ENCODE measurements at places on chromosomes 2 and 18.

DNA sequence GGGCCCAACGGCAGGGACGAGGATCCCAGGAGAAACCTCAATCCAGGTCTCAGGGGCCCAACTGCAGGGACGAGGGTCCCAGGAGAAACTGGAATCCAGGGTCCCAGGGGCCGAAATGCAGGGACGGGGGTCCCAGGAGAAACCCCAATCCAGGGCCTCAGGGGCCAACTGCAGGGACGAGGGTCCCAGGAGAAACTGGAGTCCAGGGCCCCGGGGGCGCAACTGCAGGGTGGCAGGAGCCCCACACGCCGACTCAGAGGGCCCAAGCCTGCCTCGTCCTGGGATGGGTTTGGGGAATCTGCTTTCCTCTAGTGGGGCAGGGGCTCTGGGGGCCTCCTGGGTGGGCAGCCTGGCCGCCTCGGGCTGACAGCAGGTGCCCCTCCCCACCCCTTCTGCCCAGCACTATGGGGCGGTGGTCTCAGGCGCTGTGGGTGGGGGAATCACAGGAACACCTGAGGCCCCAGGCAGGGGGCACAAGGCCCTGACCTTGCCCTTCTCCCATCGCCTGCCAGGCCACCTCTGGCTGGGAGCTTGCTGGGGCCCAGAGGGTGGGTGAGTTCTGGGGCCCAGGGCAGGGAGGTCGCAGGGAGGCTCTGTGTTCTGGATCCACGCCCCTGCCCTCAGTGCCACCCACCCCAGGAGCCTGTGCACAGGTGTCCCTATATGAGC, 7.1 kb downstream of the RTP5 start:
- no peak for DNase-seq

- peak; percentile 63 for DNase-seq
Observed at GRCh38 chr2:229920011-229920641, 1.7 kb downstream of the TRIP12 start.

- DNase-seq = no peak
Observed at GRCh38 chr18:58114766-58115165, 70.7 kb downstream of the NEDD4L start.

DNA sequence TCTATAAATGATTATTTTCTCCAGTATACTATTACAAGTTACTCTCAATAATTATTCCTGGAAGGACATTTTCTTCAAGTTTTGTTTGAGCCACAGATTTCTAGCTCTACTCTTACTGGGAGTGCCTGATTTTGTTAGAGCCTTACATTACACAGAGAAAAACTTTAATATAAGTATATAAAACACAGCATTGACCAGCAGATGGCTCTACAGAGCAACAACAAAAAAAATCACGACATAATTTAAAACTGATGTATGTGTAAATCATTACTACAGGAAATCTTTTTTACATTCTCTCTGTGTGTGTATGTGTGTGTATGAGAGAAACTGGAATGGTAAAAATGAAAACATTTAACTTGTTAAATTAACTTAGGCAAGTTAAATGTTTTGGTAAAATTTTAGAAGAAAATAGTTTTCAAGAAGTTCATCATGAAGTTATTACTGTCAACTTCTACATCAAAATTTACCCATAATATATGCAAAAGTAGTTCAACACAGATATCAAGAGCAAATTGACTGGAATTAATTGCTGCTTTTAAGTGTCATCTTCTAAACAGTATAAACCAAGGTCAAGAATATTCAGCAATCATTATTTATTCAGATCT, 103.3 kb downstream of the MDH1 start:
- no peak for DNase-seq

DNA sequence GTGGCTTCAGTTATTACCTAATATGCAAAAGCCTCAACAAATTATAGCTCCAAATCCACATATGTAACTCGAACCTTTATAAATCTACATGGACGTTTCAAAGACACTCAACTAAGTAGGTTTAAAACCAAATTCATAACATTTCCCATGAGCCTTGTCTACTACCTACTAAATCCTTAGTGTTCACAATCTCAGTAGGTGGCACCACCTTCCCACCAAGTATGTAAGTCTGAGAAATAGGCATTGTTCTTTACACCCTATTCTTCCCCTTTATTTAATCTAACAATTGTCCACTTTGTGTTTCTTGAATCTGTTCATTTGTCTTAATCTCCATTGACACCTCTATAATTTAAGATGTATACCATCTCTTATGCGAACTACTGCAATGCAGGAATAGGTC, 4.6 kb downstream of the PIGN start:
- DNase-seq = no peak

GRCh38 chr2:26318950-26319349, 27.0 kb upstream of the SELENOI start:
- no peak for DNase-seq

DNA sequence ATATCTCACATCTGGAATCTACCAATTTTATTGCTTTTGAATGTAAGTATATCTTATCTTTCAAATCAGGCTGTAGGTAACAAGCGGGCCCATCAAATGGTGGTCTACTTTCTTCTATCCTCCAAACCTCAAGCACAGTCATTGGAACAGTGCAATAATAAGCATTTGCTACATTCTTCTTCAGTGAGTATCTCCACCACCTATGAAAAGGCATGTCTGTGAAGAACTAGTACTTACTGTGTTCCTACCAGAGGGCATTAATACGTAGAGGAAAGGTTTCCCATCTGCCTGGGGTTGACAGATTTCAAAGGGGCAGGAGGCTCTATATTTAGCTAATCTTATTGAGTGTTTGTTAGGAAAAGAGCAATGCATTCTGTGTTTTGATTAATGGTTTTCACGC, 411.1 kb downstream of the NCKAP5 start:
- DNase-seq = no peak

DNA sequence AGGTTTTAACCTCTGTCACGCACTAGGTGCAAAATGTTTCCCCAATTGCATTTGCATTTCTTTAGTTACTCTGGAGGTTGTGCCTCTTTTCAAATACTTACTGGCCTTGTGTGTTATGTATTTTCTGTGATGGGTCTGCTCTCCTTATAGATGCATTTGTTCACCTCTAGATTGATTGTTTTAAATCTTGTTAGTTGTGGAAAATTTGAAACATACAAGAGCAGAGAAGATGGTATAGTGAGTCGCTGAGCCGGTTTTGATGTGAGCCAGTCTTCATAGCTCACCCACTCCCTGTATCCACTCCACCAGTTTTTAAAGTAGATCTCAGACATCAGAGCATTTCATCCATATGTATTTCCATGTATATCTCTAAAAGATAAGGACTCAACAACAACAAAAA, 6.5 kb downstream of the IMP4 start:
- no peak for DNase-seq

GRCh38 chr2:111099402-111099801, 21.3 kb upstream of the BCL2L11 start:
- no peak for DNase-seq

- DNase-seq = no peak
Observed at GRCh38 chr2:202037086-202037485, 3.4 kb downstream of the FZD7 start.

DNA sequence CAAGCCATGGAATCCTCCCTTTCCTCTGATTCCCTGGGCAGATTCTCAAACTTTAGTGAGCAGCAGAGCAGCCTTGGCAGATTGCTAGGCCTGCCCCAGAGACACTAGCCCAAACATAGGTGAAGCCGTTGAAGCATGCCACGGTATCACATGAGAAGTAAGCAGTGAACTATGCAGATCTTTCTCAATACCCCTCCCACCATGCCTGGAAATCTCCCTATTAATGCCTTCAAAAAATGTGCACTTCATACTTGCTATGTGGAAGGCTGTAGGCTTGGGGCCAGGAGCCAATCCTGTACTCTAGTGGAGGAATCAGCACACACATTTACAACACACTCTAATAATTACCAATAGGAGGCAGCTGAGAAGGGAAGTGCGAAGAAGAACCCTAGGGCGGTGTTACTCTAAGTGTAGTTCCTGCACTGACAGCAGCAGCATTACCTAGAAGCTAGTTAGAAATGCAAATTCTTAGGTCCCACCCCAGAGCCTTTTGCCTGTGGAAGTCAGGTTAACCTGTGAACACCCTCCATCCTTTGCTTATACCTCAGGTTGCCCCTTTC, 305.1 kb upstream of the SPRED2 start:
- DNase-seq = no peak

GRCh38 chr2:49796266-49796665, 642.0 kb upstream of the FSHR start:
- no peak for DNase-seq

GRCh38 chr2:218066926-218067515, 2.0 kb upstream of the RUFY4 start:
- no peak for DNase-seq

DNA sequence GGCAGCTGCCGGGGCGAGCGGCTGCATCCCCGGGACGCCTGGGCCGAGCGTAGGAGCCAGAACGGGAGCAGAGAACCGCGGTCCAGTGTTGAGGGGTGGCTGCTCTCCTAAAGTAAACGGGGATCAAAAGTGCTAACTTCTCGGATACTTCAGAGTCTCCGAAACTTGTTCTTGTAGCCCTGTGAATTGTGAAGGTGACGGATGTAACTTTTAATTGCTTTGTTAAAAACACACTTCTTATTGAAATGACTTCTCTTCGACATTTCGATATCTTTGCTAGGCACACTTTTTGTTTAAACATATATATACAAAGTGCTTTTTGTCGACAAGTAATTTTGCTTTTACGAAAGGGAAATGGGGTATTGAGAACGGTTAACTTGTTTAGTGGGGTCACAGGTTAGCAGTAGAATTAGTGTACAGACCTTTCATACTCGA, 540 bp downstream of the ATP9B start:
- no peak for DNase-seq

DNA sequence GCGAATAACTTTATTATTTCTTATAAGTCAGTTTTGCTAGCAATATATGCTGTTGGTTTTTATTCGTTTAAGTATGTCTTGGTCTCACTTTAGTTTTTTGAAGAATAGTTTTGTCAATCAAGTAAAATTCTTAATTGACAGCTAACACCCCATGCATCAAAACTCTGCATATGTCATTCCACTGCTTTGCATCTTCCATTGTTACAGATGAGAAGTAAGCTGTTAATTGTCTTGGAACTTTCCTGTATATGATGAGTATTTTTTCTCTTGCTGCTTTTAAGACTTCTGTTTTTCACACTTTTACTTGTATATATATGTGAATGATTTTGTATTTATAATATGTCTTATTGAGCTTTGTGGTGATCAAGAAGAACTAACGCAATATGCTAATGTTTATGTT, 1048.4 kb downstream of the CNTNAP5 start:
- DNase-seq = no peak

DNA sequence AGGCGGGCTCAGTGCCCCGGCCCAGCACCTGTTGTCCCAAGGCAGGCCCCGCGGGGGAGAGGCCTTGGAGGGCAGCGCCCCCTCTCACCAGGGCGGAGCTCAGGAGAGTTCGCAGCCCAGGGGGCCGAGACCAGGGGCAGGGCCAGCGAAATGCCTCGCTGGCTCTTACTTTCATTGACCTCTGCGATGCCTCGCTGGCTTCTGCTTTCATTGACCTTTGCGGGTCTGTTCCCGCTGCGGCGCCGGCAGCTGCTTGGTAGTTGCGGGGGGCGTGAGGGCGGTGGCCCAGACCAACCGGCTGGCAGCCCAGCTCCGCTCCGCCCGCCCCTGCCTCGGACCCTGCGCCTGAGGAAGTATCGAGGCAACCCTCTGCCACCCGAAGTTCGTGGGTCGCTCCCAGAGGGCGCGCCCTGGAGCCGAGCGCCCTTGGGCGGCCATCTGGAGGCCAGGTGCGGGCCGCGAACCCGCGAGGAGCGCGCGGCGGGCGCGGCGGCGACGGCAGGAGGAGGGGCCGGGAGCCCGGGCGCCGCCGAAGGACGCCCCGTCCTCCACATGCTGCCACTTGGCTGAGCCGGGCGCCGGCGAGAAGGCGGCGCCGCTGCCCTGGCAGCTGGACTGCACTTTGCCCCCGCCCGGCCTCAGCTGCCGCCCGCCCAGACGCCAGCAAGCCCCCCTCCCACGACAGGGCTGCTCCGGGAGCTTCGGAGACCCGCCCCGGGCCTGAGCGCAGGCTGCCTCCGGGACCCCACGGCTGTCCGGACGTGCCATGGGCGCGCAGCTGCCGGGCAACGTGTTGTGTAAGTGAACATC, 118.0 kb upstream of the MSTN start:
- peak; percentile 65 for DNase-seq

DNA sequence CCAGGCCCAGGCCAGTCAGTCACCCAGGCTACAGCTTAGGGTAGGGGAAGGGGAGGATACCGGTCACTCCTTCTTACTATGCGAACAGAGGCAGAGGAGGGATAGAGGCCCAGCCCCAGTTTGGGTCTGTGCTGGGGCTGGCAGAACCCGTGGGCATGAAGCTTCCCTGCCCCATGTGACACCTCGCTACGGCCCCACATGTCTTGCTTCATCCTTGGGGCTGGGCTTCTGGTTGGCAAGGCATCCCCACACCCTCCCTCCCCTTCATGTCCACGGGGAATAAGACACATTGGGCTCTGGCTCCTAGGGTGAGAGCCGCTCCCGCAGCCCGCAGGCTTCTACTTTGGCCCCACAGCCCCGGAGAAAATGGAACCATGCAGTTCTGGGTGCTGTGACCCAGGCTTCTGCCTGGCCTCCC, 32.4 kb downstream of the HS1BP3 start:
- DNase-seq = no peak

DNA sequence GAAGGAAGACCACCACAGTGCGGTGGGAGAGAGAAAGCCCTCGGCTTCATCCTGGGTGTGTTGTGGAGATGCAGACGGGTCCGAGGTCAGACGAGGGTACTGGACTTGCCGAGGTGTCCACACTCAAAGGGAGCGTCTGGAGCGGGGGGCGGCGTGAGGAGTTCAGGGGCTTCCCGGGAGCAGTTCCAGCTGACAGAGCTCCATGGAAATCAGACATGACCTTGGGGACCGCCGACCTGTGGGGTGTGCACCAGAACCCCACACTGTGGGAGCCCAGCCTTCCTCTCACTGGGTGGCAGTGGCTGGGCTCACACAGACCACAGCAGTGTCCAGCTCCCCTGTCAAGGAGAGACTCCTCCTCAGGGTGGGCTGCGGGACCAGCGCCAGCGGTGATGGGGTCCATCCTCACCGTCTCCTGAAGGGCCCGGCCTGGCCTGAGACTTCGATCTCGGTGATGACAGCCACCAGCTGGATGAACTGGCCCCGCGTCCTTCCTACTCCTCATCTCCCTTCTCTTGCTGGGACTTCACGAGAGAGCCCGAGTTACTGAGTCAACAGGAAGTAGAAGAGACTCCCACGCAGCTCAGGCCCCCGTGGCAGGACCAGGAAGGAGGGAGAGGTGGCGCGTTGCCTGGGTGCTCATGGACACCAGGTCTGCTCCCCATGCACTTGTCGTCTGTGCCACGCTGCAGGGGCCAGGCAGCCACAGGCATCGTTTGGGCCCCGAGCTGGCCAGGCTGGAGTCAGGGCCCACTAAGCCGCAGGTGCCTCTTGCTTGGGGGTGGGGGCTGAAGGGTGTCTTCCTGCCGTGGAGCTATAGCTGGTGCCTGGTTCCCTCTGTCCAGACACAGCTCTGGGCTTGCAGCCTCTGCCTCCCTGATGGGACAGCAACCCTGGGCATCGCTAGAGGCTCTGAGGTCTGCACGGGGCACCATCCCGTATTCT, 101.9 kb upstream of the CTDP1 start:
- no peak for DNase-seq
